ENCODE measurements at places on chromosomes 5 and 9.

- DNase-seq, result no peak
Observed at GRCh38 chr5:112267231-112267630, 151.8 kb downstream of the EPB41L4A start.

- DNase-seq, result no peak
Observed at GRCh38 chr9:70093944-70094343, 50.3 kb downstream of the MAMDC2 start.

DNA sequence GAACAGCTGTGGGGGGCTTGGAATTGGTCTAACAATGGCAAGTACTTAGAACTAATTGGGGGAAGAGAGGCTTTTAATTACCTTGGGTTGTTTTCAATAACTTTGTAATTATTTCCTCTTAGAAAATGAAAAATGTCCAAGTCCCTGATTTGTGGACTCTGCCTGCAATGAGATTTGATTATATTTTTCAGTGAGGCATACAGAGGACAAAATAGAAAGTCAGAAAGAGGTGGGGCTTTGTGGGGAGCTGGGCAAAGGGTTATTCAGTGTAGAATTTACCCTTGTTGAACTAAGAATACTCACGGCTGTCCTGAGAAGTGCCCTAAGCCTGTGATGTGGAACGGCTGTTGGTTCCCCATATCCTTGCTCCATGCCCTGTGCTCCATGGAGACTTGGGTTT is 153.0 kb downstream of the ICE1 start:
- no peak for DNase-seq

DNA sequence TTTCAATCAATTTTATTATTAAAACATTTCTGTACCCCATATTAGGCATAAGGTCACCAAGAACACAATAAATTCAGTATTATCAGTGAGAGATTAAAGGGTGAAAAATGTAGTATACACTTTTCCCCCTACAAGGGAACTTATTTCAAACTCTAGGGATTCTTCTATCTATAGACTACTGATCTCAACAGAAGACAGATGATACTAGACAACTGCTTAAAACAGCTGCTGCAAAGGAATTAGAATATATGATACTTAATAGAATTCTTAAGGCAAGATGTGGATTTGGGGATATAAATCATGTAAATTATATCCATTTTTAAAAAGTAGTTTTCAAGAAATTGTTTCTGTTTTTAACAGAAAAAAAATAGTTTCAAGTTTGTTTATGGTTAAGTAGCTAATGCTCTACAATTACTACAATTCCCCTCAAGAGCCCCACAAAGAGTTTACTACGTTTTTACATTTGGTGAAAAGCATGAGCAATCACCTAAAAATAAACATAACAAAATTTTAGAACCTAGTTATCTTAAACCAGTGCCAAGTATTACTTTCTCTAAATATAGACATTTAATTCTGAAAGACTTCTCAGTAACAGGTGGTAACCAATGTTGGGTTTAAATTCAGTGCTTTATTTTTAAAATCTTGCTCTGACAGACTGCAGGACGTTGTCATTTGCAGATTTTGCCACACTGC is 6.0 kb downstream of the KIF24 start:
- no peak for DNase-seq

- DNase-seq, result no peak
Observed at GRCh38 chr9:119094086-119094485, 275.1 kb downstream of the BRINP1 start.

DNA sequence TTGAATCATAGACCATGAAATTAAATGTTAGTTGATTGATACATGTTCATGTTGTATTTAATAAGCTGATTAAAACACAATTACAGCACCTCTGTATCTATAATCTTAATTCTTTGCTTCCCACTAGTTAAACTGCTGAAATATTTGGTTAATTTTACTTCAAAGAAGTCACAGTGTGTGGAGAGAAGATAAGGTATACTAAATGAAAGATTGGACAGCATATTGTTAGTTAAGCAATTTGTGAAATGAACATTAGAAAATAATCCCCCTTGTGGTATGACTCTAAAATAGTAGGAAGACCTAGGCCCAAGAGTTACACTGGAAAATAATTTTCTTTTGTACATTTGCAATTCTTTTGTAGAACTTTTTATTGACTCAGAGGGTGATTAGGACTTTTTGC is 30.3 kb downstream of the MAN2A1 start:
- no peak for DNase-seq

- DNase-seq, result no peak
Observed at GRCh38 chr9:108835831-108836230, 20.0 kb downstream of the ACTL7B start.

DNA sequence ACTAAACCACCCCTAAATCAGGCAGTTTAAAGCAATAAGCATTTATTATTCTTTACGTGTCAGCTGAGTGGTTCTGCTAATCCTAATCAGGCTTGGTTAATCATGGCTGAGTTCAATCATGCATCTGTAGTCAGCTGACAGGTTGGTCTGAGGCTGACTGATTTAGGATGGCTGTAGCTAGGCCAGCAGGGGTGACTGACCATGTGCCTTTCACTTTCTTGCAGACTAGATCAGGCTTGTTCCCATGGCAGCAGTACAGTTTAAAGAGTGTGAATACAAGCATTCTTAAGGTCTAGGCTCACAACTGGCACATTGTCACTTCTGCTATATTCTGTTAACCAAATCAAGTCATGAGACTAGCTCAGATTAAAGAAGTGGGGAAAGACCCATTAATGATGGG is 16.1 kb upstream of the MPDZ start:
- no peak for DNase-seq

- DNase-seq, result no peak
Observed at GRCh38 chr9:73845539-73845938, 651.6 kb upstream of the RORB start.

- DNase-seq, result no peak
Observed at GRCh38 chr9:36123515-36123914, 13.0 kb upstream of the GLIPR2 start.

DNA sequence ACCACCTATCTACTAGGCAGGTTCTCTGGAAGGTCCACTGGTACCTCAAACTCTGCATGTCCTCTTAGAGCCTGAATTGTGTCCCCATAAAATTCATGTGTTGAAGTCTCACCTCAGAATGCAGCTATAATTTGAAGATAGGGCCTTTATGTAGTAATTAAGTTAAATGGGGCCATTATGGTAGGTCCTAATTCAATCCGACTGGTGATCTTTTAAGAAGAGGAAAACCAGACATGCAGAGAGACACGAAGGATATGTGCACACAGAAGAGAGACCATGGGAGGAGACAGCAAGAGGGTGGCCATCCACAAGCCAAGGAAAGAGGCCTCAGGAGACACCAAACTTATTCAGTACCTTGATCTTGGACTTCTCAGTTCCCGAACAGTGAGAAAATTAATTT is 345.4 kb downstream of the ENC1 start:
- DNase-seq, result no peak

GRCh38 chr9:133968966-133969617 is 23.0 kb downstream of the VAV2 start:
- no peak for DNase-seq

- no peak for DNase-seq
Observed at GRCh38 chr9:125262294-125262991, 817 bp downstream of the GAPVD1 start.

DNA sequence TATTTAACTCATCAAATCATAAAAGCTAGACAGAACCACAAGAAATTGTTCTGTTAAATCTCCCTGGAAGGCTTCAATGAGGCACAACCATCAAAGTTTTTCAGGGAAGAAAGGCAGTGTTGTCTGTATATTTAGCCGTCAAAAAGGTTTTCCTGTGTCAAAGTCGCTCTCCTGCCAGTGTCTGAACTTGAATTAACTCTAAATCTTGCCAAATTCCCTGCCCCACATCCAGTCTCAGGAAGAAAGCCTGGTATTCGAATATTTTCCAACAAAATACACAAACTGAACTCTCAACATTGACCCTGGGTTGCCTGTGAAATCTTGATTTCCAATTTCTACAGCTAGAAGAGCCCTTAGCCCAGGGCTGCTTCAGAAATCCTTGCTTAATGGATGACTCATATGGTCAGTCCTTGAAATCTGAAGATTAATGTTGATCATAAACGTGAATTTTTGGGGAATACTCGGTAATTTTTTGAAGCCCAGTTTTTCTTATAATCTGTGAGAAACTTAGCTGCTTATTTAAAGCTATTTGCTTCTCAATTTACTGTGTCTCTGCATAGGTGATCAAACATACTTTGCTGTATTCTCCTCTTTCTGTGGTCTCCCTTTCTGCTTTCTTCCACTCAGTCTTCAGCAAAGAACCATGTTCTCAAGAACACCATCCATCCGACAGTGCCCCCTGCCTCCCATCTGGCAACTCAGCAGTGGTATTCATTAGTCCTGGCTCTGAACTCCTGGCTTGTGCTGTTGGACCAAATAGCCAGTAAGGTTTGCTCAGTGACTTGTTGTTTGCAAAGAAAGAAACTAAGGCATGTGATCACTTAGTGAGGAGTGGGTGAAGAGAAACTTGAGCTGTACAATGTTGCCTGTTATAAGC is 58.9 kb downstream of the NREP start:
- no peak for DNase-seq

GRCh38 chr5:3980156-3980555 is 384.5 kb downstream of the IRX1 start:
- no peak for DNase-seq

- no peak for DNase-seq
Observed at GRCh38 chr5:13659391-13659790, 285.1 kb downstream of the DNAH5 start.

DNA sequence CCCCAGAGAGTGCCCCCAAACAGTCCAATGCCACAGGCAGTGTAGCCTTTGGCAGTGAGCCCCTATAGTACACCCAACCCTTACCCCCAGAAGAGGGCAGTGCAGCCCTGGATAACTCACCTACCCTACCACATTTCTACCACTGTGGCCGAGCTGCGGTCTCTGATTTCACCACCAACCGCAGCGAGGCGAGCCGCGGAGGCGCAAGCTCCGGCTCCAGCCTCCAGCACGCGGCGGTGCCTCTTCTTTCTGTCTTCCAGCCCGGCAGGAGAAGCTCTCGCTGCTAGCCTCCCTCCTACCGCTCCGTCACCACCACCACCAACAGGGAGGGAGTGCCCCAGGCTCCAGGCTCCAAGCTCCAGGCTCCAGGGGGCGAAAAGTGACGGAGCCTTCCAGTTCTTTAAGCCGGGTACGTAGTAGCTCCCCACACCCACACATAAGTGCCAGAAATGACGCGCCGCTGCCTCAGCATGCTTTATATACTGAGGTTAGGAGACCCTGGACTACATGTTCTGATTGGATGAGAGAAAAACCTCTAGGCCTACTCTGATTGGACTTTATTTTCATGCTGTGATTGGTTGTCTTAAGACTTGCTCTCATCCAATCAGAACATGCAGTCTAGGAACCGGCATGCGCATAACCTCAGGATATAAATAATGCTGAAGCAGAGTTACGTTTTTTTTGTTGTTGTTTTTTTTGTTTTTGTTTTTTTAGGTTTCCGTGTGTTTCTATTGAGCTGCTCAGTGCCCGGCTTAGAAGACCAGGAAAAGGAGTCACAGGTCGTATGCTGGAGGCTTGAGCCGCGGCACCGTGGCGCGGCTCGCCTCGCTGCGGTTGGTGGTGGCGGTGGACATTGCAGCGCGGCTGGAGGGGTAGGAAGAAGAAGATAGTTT is at the start of gene PCAT7:
TSS of gene PCAT7 (plus strand) at position 645 of the 893 bp plus-strand sequence.
- DNase-seq, result no peak

- no peak for DNase-seq
Observed at GRCh38 chr9:77424993-77425392, 223.1 kb downstream of the GNA14 start.

DNA sequence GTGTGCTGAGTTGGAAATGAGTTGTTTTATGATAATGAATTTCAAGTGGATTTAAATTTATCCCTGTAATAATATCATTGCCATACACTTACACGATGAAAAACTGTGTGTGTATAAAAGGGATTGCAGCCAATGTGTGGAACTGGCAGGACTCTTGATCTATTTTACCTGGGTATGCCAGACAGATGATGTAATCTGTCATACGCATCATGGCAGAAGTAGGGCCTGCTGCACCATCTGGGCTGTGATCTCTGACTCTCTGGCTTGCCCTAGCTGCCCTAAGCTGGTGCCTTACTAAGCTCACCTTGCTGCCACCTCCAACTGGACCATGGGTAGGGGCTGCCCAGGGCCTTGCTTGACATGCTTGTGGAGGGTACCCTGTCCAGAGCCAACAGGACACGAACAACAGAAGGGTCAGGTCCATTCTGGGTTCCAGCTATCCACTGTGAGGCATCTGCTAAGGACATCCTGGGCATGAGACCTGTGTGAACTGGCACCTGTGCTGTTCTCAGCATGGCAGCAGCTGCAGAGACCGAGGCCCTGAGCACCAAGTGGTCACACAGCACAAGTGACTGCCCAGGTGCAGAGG is 184.2 kb downstream of the FSTL4 start:
- DNase-seq, result no peak

- DNase-seq, result no peak
Observed at GRCh38 chr9:130010151-130010988, 32.6 kb downstream of the FNBP1 start.

DNA sequence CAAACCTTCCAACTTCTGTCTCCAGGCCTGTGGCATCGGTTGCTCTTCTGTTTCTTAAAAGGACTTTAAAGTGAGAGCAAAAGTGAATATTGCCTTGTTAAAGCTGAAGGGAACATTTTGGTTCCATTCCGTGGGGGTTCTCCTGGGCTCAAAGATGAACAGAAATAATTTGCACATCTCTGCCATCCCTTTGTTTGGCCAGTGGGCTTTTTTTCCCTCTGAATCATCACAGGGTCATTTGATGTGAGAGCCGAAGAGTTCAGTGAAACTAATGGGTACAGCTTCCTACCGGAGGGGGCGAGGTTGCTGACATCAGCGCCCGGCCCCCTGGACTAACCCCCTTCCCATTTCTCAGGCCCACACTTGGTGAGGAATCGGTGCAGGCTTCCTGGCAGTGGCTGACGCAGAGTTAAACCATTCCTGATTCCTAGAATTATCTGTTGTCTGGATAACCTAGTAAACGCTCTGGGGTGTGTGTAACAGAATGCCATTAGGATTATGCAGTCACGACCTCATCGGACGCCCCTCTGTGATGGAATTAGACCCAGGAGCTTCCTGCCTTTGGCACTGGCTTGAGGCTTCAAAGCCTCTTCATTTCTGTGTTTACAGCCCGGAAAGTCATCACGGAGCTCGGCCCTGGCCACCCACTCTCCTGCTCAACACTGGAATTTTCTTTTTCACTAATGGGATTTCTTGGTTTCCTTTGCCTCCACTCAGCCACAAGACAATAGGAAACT is 61.6 kb upstream of the RPL26L1 start:
- DNase-seq, result no peak

GRCh38 chr5:92163906-92164305 is 780.8 kb upstream of the ARRDC3 start:
- DNase-seq, result no peak

DNA sequence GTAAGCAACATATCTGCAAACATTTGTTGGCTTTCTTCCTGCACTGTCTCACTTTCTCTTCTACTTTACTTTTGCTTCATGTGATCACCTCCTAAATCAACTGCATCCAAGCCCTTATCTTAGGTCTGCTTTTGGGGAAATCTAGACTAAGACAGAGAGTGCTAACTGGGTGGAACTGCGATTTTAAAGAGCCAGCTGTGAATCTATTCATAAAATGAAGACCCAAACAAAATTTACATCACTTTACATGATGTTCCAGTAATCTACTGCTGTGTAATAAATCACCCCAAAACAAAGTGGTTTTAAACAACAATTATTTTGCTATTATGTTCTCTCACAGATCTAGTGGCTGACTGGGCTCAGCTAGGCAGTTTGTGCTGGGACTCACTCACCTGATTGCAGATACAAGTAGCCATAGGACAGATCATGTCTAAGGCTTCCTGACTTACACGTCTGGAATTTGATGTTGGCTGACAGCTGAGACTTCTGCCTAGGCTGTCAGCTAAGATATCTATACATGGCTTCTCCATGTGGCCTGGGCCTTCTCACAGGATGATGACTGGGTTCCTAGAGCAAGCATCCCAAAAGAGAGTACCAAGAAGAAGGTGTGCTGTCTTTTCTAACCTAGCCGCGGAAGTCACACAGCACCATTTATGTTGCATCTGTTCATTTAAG is 145.1 kb upstream of the TBCA start:
- no peak for DNase-seq

All from stimulated activated CD8-positive, alpha-beta memory T cell treated with anti-CD3 and anti-CD28 coated beads, Interleukin-4, amount 100 ng/mL, for 1 hour (primary cell).